ENCODE measurements at places on chromosomes 2 and 18. TPM values are rescaled to one million over a fixed set of nuclear protein-coding genes. Genes with fewer than 3 reads are reported as not detected.
A peak's percentile ranks its signal among the peaks of the same experiment; 100 is the strongest.

ANKRD29 gene
- total RNA-seq, result 6.9 TPM

AGXT gene
- total RNA-seq, result not detected

GREB1 gene
- total RNA-seq, result 0.51 TPM

SIX2 gene
- total RNA-seq, result not detected

ABCA12 gene
- total RNA-seq, result under 0.01 TPM

CDCA7 gene
- total RNA-seq, result 1.3 TPM

GRCh38 chr18:692824-693223 is 19.6 kb downstream of the ENOSF1 start:
- DNase-seq, result no peak

GRCh38 chr18:39238981-39239660 is 1673.5 kb upstream of the CELF4 start:
- DNase-seq, result no peak

DNA sequence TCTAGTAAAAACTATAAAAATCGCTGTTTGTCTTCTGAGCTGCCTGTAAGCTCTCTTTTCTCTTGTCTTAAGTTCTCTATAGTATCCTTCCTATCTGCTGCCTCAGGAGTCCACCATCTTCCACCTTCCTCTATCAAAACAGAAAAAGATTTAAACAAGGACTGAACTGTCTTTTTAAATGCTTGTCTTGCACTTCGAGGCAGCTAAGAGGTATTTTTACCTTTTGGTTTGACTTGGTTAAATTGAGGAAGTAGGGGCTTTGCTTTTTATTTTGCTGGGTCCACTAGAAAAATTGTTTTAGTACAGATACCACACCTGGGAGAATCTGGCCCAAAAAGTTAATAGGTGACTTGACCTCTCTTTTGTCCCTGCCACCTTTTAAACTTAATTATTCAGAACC is 12.2 kb downstream of the SESTD1 start:
- no peak for DNase-seq

DNA sequence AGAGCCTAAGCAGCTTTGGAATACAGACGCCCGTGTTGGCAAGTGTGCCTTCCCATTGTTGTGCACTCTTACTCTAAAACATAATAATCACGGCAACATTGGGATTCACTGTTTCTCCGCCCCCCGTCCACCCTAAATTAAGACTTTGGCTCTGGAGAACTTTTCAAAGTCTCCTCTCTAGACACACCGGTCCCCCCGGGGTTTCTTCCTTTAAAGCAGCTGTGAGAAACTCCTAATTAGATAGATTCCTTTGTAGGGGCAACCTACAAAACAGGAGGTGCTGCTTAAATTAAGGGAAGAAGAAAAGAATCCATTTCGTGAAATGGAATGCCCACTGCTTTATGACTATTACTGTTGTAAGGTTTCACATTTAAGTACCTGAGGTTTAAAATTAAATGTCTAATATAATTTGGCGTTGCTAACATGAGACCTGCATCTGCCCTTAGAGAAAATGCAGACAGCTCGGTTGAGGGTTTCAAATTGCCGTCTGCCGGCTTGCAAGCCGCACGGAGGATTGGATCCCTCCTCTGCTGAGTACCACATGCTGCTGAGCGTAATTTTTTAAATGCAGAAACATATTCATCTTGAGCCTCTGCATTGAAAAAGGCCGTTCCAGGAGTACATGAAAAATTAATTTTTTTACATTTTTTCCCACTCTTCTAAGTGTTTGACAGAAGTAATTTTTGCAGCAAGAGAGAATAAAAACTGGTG is 233.3 kb downstream of the GBX2 start:
- no peak for DNase-seq

DNA sequence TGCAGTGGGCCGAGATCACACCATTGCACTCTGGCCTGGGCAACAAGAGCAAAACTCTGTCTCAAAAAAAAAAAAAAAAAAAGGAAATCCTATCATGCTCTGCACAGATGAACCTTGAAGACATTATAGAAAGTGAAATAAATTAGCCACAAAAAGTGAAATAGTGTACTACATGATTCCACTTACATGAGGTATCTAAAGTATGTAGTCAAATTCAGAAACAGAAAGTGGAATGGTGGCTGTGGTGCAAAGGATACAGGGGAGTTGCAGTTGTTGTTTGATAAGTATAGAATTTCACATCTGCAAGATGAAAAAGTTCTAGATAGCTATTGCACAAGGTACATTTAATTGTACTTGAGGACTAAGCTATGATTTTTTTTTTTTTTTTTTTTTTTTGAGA is 5.2 kb downstream of the ZRANB3 start:
- DNase-seq, result no peak

DNA sequence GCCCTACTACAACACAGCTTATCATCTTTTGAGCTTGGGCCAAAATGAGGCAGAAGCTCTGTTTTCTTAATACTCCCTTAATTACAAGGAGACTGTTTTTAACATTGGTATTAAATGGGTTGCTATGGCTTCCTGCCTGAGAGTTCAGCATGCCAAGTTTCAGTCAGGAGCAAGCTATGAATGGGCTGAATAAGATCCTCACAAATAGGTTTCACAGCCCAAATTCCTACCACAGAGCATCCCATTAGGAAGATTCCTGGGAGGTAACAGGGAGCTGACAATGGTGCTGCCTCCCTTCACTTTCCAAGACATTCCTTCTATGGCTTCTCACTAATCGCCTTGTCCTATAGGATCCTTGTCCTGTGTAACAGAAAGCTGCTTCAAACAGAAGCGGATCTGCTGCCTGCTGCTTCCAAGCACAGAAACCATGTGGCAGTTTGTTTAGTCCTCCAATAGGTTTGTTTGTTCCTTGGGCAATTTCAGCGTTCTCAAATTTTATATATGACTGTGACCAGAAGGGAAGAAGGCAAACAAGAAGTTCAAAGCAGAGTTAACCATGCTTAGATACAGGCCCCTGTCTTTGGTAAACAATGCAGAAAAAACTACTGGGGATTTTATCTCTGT is 70.9 kb downstream of the NCKAP5 start:
- DNase-seq, result no peak

DNA sequence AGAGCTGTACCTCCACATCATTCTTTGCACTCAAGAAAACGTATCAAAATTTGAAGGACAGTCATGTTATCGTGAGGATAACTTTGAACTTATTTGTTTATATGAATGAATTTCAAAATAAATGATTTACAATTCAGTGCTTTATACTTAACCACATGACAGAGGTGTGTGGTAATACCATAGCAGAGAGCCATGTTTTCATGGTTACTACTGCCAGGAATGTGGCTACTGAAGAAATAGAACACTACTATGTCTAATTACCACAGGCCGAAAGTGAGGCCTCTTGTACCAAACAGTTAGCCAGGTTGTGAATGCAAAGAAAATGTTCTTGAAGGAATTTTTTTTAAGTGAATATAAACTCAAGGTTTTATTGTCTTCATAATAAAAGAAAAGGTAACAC is 49.2 kb downstream of the AAK1 start:
- peak; percentile 69 for DNase-seq

DNA sequence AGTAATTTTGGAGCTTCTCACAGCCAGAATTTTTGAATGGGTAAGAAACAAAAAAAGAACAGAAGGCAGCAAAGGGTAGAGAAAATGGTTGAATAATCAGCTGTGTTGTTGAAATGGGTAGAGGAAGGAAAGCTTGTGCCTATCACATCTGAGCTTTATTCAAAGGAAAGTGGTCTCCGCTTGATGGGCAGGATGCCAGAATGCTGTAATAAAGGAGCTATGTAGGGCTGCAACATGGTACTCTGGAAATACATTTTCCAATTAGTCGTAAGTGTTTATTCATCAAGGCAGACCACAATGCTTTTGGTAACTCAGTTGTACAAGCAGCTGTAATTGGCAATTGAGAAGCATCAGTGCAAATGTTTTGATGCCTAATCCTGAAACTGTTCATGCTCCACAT is 196.9 kb downstream of the ICOS start:
- DNase-seq, result no peak

DNA sequence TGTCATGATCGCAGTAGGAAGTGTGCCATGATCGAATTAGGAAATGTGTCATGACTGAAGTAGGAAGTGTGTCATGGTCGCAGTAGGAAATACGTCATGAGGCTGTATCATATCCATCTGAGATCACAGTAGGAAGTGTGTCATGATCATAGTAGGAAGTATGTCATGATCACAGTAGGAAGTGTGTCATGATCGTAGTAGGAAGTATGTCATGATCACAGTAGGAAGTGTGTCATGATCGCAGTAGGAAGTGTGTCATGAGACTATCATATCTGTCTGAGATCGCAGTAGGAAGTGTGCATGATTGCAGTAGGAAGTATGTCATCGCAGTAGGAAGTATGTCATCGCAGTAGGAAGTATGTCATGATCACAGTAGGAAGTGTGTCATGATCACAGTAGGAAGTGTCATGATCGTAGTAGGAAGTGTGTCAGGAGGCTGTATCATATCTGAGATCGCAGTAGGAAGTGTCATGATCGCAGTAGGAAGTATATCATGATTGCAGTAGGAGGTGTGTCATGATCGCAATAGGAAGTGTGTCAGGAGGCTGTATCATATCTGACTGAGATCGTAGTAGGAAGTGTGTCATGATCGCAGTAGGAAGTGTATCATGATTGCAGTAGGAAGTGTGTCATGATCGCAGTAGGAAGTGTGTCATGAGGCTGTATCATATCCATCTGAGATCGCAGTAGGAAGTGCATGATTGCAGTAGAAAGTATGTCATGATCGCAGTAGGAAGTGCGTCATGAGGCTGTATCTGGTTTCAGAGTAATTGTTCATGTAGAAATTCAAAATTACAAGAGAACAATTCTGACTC is 56.4 kb upstream of the NFATC1 start:
- DNase-seq, result no peak

DNA sequence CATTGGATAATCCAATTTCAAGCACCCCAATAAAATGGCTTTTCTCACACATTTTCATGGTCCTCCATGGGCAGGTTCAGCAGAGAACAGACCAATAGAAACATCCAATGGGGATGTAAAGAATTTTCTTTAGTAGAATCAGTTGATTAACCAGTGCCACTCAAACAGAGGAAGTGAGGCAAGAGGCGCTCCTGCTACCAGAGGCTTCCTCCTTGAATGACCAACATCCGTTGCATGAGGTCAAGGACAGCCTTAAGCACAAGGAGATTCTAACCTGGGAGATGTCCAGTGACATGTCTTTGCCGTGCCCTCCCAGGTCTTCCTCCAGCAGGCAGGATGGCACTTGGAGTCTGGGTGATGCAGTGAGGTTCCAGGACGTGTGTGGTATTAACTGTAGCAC is 146.6 kb downstream of the PIEZO2 start:
- DNase-seq, result no peak

GRCh38 chr2:145849466-145849865 is 1329.5 kb upstream of the ZEB2 start:
- no peak for DNase-seq

GRCh38 chr2:9832586-9832985 is 10.7 kb upstream of the TAF1B start:
- peak; percentile 54 for DNase-seq

- no peak for DNase-seq
Observed at GRCh38 chr2:101025561-101025960, 23.5 kb downstream of the RPL31 start.

DNA sequence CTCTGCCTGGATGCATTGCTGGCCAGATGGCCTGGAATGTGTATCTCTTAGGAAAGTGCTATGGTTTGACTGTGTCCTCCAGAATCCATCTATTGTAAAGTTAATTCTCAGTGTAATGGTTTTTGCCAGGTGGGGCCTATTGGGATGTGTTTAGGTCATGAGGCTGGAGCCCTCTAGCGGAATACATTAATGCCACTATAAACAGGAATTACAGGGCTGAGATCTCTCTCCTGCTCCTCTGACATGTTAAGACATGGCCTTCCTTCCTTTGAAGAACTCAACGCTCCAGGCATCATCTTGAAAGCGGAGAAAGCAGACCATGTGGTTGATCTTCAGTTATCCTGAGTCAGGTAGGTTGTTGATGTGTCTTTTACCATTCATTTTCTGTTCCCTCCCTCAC is 276.4 kb downstream of the RPIA start:
- no peak for DNase-seq

- peak; percentile 59 for DNase-seq
Observed at GRCh38 chr2:190023860-190024259, 38.7 kb downstream of the MSTN start.

GRCh38 chr2:235643680-235644511 is 150.1 kb downstream of the AGAP1 start:
- DNase-seq, result no peak

DNA sequence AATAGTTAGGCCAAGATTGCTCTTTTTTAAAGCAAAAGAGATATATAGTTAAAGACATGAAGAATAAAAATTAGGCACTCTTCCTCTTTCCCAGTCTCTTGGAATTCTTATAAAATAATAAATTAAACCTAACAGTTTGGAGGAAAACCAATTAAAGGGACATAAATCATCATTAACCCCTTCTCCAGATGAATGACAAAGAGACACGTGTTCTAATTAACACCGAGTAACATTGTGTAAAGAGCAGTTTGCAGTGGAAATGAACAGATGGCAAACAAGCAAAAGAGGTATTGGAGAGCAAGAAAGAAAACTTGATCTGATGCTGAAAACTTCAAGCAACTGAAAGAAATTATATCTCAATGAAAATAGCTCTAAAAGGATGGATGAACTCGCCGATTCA is 48.4 kb downstream of the BCL2 start:
- DNase-seq, result no peak

- DNase-seq, result no peak
Observed at GRCh38 chr2:29012211-29012681, 31.1 kb downstream of the TOGARAM2 start.

DNA sequence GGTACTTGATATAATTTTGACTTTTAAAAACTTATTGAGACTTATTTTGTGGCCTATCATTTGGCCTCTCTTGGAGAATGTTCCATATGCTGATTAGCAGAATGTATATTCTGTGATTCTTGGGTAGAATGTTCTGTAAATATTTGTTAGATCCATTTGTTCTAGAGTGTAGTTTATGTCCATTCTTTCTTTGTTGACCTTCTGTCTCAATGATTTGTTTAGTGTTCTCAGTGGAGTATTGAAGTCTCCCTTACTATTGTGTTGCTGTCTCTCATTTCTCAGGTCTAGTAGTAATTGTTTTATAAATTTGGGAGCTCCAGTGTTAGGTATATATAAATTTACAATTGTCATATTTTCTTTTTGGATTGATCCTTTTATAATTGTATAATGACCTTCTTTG is 349.6 kb upstream of the CWC22 start:
- no peak for DNase-seq

- peak; percentile 40 for DNase-seq
Observed at GRCh38 chr2:6828299-6828584, 37.5 kb downstream of the CMPK2 start.

DNA sequence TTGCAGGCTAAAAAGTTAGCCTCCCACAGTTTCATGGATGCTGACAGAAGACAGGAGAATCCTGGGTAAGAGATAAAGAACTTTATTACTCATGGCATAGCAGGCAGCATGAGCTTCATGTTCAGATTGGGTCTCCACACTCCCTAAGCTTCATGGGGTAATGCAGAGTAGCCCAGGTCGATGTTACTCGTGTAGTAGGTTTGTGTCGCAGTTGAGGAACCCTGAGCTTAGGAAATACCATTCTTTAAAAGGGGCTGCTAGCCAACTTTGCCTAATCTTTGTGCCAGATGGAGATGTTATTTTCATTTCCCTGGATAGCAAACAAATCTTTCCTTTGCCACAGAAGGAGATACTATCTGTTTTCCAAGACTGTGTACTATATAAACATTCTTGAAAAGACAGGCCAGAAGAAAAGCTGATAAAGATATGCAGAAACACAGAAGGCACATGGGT is 117.6 kb downstream of the LTBP1 start:
- DNase-seq, result no peak

GRCh38 chr2:14143435-14143834 is 489.1 kb upstream of the LRATD1 start:
- no peak for DNase-seq

Data from fibroblast of lung (primary cell).